ENCODE measurements at places on chromosomes 16 and 17. TPM values are rescaled to one million over a fixed set of nuclear protein-coding genes. Genes with fewer than 3 reads are reported as not detected.
A peak's percentile ranks its signal among the peaks of the same experiment; 100 is the strongest.

KIF18B gene
- 16.3 TPM for total RNA-seq

NACA2 gene
- total RNA-seq, result not detected

IRX5 gene
- 1.9 TPM for total RNA-seq

ADAD2 gene
- not detected for total RNA-seq

SIAH1 gene
- 32.7 TPM for total RNA-seq

HES7 gene
- total RNA-seq, result not detected

IRX6 gene
- 0.26 TPM for total RNA-seq

FAM20A gene
- not detected for total RNA-seq

GAS2L2 gene
- total RNA-seq, result not detected

AARS1 gene
- total RNA-seq, result 74.4 TPM

ERN1 gene
- 2.1 TPM for total RNA-seq

DNA sequence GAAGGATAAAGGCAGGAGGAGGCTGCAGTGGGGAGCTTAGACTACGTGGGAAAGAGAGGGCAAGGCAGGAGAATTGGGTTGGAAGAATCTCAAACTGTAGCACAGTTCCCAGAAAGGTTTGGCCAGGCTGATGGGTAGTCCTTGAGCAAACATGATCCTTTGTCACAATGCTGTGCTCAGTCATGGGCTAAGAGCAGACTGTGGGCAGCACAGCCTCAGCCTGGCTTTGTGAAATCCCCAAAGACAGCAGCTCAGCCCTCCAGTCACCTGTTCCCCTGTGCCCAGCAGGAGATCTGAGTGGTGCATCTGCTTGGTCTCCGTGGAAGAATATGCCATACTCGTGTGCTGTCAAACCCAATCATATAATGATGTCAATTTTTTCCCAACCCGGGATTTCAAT is 10.6 kb upstream of the ENGASE start:
- DNase-seq, result no peak

DNA sequence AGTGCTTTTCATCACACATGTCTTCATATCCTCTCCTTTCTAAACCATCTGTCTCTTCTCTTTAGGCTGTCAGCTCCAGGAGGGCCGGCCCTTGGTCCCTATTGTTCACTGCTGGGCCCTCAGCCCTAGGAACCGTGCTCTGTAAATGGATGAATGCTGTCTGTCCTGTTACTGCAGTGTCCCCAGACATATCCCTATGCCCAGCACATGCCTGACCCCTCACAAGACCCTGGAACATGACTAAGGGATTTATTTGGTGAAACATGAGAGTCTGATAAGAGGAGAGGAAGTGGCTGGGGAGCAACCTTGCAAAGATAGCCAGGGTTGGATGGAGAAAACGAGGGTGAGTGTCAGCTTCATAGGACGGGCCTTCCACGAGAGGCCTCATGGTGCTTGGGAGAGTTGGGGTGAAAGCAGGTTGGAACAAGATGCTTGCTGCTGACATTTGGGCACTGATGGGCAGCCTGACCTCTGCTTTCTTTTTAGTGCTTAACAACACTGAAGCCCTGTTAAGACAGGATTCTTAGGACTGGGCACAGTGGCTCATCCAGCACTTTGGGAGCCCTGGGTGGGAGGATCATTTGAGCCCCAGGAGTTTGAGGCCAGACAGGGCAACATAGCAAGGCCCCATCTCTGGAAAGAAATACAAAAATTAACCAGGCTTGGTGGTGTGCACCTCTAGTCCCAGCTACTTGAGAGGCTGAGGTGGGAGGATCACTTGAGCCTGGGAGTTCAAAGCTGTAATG is 39.0 kb downstream of the ABCC1 start:
- DNase-seq, result peak; percentile 61

- DNase-seq, result no peak
Observed at GRCh38 chr16:1054660-1055556, 17.6 kb upstream of the SSTR5 start.

DNA sequence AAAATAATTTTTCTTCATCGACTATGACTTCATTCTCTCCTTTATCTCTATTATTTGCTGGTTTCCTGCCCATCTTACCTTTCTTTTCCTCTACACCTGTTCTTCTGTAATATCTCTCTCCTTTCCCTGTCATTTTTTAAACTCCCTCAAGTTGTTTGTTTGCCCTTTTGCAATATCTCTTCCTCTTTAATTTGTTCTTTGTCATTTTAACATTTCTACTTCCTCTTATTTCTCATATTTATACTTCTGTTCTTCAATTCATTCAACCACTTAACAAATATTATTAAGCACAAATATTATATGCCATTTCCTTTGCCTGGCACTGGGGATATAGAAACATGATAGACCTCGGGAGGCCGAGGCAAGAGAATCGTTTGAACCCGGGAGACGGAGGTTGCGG is 22.6 kb downstream of the MAP3K3 start:
- DNase-seq, result no peak

DNA sequence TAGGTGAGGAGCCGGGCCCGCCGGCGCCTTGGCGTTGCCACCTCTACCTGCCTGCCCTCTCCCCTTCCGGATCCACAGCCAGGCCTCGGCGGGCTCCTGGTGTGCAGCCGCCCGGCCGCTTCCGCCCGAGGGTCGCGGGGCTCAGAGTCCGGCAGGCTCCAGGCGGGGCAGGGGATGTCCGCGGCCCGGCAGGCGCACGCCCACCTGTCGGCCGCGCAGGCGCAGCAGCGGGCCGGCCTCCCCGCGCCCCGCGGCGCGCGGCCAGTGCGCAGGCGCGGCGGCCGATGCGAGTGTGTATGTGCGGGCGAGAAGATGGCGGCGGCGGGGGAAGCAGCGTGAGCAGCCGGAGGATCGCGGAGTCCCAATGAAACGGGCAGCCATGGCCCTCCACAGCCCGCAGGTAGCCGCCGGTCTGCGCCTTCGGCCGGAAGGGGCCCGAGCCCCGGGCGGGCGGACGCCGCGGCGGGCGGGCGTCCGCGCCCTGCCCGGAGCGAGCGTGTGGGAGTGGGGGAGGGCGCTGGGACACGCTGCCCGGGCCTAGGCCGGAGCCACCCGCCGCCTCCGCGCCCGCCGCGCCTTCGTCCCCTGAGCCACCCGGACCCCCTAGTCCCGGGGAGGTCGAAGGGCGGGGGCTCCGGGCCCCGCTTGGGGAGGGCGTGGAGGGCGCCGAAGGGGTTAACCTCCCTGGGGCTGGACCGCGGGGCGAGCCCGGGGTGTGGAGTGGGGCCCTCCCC is at the start of gene USP10:
TSS of gene USP10 (plus strand) at position 289 of the 734 bp plus-strand sequence. CDS start at position 380, 91 bp downstream.
- DNase-seq, result peak; percentile 50

GRCh38 chr16:460787-461186 is 35.3 kb downstream of the RAB11FIP3 start:
- DNase-seq, result no peak

- DNase-seq, result no peak
Observed at GRCh38 chr16:19885451-19886072, 914 bp upstream of the GPRC5B start.

DNA sequence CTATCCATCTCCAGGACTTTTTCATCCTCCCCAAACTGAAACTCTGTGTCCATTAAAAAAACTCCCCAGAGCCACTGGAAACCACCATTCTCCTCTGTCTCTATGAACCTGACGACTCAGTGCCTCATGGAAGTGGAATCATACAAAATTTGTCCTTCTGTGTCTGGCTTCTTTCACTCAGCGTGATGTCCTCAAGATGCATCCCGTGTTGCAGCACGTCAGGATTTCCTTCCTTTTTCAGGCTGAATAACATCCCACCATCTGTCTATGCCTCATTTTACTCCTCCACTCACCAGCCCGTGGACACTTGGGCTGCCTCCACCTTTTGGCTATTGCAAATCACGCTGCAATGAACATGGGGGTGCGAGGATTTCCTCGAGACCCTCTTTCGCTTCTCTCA is 12.6 kb upstream of the ALDH3A1 start:
- no peak for DNase-seq

- DNase-seq, result no peak
Observed at GRCh38 chr16:3681206-3681605, 26.7 kb downstream of the DNASE1 start.

DNA sequence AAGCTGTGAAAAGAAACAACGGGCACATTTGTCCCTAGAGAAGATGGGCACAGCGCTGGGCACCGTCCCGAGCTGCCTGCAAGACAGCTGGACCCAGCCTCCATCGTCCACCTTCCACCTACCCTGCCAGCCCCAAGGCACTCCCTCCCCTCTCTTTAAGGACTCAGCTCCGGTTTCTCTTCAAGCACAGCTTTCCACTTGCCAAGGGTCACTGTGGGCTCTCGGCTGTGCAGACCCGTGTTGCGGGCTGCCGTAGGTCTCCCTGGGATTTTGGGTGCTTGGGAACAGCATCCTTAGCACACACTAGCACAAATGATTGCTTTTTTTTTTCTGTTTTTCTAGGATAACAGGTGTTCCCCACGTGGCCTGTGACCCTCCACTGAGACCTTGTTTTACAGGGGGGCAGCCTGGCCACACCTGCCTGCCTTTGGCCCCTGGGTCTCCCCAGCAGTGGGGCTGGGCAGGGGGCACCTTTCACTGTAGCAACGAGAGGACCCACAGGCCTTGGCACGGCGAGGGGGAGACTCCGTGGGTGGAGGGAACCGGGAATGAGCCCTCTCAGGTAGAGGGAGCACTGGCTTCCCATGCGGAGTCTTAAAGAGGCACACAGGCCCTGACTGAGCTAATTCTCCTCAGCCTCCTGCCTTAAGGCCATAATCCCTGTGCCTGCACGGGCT is 1.4 kb downstream of the CHMP6 start:
- DNase-seq, result no peak

- peak; percentile 82 for DNase-seq
Observed at GRCh38 chr17:40345161-40345993, 19.2 kb downstream of the GJD3 start.

DNA sequence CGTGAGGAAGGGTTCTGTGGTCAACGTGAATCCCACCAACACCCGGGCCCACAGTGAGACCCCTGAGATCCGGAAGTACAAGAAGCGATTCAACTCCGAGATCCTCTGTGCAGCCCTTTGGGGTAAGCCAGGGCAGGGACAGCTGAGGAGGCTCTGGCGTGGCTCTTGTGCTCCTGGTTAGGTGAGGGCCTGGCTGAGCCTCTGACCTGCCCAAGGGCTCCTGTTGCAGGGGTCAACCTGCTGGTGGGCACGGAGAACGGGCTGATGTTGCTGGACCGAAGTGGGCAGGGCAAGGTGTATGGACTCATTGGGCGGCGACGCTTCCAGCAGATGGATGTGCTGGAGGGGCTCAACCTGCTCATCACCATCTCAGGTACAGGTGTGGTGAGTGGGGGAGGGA is 4.2 kb upstream of the C17orf107 start:
- DNase-seq, result no peak

GRCh38 chr16:85573696-85574641 is 39.2 kb upstream of the GSE1 start:
- no peak for DNase-seq

- DNase-seq, result peak; percentile 44
Observed at GRCh38 chr16:11349599-11350276, 4.5 kb downstream of the RMI2 start.

DNA sequence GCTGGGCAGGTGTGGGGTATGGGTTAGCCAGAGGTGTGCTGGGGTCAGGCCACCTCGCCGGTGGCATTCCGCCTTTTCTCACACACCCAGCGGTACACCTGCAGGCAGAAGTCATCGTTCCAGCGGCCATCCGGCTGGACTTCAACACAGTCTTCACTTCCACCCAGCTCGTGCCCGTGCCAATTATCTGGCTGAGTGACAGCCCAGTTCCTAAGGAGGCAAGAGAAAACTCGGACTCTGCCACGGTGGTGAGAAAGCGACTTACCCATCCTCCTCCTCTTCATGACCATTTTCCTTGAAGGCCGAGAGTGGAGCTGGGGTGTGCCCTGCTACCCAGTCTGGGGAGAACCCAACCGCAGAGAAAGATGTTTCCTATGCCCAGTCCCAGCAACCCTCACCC is 13.1 kb downstream of the ASGR2 start:
- no peak for DNase-seq

DNA sequence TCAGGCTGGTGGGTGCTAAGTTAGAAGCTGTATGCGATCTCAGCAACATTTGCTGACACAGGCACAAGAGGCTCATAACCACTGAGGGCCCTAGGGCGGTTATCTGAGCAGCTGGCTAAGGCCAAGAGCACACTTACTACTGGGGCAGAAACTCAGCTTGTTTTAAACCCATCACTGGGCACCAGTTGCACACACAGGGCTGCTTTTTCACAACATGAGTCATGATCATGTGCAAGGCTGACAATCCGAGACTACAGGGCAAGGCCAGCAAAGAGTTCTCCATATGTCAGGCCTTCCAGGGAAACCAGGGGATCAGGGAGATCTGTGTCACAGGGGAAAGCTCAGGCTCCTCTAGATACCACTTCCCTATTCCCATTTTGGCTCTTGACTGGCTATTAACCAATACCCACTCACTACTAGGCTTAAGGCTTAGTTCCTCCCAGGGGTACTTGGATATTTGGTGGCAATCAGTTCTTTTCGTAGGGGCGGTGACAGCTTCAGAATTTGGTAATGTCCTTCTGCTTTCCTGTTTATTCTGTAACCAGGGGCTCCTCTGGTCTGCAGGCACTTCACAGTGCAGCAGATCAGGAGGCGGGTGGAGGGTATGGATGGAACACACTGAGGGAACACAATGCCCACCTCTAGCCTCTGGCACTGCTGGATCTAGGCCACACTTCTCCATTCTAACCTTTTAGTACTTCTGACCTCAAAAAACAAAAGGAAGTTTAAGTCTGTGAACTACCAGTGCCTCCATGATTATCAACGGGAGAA is 44.9 kb upstream of the ERN1 start:
- DNase-seq, result no peak

DNA sequence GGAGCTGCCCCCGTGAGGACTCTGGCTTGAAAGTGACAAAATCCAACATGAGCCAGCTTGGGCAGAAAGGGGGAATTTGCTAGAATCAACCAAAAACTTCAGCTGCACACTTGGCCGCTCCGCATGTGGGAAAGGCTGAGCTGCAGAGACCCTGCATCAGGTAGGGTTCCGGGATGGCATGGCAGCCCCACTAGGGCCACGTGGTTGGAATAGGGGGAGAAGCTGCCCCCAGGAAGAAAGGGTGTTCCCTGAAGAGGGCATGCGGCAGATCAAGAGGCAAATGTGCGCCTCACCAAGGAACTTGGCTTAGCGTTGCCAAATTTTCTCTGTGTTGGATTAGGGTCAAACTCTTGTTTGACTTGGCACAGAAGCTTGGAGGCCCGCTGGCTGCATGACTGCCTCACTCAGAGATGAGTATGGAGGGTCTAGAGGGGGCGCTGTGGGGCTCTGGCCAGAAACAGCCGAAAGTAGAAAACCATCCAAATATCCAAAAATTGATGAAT is 29.2 kb upstream of the WFIKKN2 start:
- no peak for DNase-seq

GRCh38 chr17:80264205-80265075 is 3.8 kb downstream of the RNF213 start:
- DNase-seq, result no peak

DNA sequence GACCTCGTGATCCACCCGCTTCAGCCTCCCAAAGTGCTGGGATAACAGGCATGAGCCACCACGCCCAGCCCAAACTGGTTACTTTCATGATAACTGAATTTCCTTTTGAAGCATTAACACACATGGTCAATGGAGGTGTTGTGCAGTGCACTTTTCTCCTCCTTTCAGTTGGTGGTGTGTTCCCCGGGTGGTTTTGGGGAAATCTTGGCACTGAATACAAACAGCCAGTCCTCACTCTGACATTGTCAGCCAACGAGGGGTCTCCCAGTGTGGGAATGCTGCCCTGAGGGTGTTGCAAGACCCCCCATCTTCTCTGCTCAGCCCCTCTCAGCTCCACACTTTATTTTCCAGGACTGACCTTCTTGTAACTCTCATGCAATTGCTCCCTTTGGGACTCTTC is 70.5 kb downstream of the SOX9 start:
- DNase-seq, result no peak

Data from A172 (cell line).